T-helper 17 cell (primary cell): ENCODE measurements at places on chromosomes 5 and 9.

- no peak for DNase-seq
These were observed 257.8 kb downstream of the FSTL4 start for GRCh38 chr5:133354323-133355185.

DNA sequence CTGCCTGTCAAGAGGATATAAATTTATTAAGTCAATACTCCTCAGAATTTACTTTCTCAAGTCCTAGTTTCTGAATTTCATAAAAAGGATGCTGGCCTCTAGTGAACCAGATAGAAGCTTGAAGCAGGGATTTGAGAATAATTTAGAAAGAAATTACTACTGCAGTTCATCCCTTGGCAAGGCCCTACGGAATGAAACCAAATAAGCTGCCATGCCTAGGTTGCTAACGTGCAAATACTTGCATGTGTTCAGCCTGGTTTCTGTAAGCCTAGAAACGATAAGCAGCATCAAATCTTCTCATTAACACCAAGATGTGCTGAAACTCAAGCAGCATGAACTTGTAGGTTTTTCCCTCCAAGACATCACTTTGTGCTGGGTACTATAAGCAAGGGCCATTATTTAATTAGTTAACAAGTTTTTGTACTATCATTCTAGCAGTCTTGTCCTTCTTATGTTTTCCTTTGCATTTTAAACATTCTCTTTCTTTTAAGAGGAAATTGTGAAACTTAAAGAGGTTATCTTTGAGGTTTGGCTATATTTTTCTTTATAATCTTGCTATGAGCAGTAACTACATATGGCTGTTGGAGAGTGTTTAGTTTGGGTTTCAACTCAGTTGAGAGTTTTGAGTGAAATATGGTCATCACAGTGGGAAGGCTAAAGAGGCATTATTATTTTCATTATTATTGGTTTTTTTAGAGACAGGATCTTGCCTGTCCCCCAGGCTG lies 71.8 kb downstream of the ADAMTSL1 start:
- no peak for DNase-seq

DNA sequence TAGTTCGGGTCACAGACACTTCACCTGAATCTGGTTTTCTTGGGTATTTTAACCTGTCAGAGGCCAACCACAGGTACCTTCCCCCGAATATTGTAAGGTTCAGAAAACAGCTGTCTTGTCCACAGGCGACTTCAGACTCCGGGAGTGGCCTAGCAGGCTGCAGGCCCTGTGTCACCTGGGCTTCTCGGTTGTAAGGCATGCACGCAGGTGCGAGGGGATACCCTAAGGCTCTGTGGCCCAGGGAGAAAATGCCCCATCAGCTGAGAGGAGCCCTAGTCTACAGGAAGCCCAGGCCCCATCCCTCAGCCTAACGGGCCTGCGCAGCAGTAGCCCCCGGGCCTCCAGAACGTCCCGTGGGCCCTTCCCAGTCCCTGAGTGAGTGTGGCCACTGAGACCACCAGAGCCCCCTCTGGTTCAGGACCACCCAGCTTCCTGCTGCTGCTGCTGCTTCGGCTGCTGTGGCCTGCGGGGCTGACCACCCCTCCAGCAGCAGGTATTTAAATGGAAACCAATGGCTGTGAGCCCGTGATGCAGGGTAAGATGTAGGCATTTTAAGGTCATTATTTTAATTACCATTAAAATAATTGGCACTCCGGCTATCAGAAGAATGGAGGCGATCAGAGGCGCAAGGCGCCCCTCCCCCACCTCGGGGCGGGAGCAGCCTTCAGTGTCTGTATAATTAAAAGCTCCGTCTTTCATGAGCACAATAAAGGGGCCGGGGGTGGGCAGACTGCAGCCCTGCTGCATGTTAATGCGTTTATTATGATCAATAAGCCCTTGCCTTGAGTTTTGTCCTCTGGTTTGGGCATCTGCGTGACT lies 65.4 kb downstream of the PSMB7 start:
- DNase-seq = no peak

GRCh38 chr5:115542086-115542485 lies 2.5 kb downstream of the FEM1C start:
- DNase-seq = no peak

DNA sequence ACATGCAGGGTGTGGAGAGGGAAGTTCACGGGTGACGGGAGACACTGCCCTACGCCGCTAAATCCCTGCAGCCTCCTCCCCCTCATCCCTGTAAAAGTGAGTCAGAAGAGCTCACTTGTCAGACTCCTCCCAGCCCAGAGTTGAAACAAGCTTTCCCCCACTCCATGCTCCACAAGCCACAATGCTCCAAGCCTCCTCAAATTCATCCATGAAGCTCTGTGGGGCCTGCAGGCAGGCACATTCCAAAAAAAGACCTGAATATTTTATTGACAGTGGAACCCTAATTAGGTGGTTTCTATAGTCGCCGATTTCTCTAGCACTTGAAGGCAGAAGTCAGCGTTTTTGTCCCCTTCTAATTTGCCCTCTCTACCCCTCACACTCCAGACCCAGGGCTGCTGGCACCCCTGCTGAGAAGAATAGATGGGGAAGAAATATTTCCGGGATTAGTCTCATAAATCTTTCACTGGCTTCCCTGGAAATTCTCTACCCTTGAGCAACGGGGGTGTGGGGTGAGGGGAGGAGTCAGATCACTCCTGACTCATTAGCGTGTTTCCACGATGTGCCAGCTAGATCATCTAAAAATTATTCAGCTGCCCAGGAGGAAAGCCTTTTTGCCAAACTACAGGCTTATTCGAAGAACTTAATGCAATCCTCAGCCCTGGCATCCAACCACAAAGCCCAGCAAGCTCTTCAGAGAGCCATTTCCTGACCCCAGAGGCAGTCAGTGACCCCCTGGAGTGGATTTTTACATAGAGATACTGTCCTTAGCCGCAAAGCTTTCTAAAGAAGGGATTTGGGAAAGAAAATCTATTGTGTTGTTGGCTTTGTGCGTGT lies 97.1 kb downstream of the ENC1 start:
- no peak for DNase-seq
